GOT3 (cell line): ENCODE measurements at places on chromosomes 2 and 18.

- DNase-seq = no peak
Observed at GRCh38 chr2:38610851-38611801, 8.4 kb upstream of the HNRNPLL start.

DNA sequence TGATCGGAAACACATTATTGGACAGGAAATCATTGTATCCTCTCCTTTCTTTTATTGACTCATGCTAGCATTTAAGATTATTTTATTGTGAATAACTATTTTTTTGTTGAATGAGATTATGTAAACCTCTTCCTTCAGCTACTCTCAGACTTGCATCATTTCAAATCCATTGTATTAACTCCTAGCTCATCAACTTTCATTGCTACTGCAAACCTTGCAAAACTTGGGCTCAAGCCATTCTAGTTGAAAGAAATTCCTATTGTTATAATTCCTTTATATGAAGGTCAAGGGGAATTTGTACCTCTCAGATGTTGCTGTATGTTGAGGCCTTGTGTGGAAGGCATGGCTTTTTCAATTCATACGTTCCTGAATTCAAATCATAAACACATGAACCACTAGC, 1764.6 kb downstream of the SUCLG1 start:
- no peak for DNase-seq

DNA sequence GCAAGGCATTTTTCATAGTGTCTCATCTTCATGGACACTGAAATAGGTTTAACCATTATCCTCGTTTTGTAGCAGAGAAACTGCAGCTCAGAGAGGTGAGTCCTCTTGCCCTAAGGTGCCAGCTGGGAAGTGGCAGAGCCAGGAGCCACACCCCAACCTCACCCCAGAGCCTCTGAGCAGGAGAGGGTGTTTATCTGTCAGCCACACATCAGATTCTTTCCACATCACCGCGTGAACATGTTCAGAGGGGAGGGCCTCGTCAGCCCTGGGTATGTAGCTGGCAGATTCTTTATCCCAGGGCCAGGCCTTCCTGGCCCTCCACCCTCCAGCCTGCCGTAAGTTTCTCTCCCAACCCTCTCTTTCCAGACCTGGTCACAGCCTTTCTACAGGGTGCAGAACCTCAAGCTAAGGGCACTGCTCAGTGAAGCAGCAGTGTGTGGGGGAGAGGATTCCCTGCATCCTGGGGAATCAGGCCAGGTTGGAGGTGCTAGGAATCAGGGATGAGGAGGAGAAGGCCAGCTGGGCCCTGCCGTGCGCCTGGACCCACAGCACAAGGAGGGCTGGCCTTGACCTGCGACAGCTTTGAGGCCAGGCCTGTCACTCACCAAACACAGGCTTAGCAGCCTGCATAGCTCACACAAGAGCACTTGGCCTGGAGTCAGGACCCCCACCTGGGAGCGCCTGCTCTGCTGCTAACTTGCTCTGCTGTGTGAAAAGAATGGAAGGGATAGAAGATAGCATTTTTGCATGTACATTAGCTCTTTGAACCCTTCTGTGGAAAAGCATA, 111.3 kb upstream of the MCFD2 start:
- no peak for DNase-seq

DNA sequence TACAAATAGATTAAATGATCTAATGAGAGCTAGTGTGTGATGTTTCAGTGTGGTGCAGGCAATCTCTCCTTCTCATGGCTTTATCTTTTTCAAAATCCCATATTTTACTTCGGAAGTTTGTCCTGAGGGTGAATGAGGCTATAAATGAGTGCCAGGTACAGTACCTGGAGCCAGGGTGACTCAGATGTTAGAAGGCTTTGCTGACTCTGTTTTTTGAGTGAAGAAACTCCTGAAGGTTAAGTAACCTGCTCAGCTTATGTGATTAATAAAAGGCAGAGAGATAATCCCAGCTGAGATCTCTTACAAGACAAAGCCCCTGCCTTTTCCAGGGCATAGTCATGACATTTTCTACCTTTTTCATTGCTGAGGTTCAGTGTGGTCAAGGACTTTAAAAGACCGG, 52.6 kb downstream of the MGAT5 start:
- no peak for DNase-seq

DNA sequence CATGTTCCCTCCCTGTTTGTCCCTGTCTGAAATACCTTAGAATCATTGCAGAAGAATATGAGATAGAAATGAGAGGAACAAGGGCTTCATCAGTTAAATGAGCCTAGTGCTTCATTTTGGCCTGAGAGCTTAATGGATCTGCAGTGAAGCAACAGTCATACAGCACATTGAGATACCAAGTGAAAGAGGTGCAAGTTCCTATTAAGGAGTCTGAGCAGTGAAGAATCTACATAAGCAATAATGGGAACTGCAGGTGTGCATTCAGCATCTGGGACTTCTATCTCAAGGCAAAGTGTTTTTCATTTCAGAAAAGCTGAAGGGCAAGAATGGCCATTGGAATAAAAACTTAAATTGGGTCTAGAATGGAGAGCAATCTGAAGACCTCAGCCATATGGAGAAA, 323.2 kb upstream of the SLC39A10 start:
- DNase-seq = no peak

DNA sequence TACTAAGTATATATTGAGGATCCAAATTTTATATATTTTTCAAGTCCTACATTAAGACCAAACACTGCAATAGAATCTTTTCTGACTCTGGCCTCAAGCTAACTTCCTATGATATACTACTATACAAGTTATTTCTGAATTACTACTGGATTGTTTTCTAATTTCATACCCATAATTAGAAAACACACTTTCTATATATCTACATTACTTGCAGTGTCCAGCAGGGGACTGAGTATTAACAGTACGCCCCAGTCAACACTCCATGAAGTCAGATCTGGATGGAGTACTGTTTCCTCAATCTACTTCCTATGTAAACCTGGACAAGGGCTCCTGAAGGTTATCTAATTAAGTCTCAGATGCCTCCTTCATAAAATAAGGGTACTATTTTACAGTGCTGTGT, 26.5 kb downstream of the RMP24 start:
- DNase-seq = no peak

GRCh38 chr2:173819852-173820251, 145.3 kb downstream of the SP3 start:
- no peak for DNase-seq

DNA sequence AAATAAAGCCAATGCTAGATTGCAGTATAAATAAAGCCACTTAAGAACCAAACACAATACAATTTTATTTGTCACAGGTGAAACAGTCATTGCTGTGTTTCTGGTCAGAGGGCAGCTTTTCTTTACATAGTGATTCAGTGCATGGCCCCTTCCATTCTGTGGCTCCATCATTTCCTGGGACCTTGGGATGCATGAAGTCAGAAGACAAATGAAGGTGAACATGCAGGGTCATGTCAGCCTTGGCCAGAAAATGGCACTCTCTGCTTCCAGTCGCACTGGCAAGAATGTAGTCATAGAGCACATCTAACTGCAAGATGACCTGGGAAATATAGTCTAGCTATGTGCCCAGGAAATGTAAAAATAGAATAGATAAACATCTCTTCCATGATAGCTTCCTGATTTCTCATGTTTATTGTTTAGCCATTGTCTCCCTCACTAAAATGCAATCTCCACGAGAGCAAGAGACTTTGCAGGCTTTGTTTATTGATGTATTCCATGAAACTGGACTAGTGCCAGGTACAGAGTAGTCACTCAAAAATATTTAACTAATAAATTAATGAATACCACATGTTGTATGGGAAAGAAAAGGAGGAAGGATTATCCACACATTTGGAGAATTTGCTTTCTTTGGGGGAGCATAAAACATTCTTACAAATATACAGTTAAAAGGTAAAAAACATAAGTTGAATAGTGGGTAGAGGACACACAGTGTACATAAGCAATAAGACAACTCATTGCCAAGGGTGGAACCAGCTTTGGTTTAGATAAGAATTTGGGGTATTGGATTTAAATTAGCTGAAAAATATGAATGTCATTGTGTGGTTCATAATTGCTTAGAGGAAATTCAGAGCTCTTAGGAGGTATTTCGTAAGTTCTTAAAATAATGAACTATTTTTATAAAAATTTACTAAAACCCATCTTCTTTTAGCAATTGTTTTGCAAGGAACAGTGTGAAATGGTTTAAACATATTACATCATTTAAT, 343.8 kb downstream of the PID1 start:
- no peak for DNase-seq

DNA sequence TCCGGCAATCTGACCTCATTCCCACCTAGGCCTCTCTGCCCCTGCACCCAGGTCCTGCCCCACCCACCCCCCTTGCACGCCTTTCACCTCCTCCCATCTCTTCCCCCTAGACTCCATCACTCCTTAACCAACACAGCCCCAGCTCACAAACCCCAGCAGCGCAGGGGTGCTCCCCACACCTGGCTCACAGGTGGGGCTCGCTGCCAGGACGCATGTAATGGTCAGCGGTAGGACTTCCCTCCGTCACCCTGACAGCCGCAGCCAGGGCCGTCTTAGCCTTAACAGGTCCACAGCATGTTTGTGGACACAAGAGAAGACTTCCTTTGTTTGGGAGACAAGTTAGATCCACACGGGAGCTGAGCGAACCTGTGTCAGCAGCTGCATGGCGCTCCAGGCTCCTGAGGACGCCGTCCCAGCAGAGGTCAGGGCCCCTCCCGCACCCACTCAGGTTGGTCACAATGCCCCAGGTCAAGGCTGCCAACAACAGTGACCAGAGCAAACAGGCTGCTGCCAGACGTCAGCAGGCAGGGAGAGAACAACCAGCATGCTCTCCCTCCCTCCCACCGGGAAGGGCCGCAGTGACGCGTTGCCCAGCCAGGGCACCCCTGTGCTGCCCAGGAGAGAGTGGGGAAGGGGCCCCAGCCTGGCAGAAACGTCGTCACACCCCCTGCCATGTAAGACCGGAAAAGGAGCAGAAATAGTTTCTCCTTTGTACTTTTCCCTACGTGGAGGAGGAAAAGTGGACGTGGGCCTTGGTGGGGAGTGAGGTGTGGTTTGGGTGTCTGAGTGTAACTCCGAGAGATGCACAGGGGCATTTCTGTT, 68.0 kb downstream of the PXDN start:
- DNase-seq = no peak

DNA sequence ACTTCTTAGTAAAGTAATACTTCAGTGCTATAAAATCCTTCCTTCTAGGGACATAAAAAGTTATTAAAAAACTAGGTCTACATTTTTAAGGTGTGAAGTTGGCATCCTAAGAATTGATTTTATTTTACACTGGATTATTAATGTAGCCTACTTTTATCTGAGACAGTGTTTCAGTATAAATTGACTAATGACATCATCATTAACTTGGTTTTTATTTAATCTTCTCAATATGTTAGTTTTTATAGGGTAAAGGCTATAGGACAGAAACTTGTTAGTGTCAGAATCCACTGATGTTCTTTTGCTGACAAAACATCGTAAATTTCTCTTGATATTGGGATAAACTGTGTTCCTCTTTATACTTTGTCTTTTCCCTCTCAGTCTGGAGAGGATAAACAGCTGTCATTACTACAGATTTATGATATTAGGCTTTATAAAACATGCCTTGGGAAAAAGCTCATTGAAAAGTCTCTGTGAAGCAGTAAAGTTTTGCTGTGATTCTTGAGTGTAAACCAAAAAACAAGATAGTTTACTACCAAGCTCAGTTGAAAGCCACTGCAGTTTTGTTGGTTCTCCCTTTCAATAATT, 569.9 kb downstream of the EPHA4 start:
- no peak for DNase-seq

- DNase-seq = peak; percentile 71
Observed at GRCh38 chr2:10036095-10036884, 7.1 kb upstream of the KLF11 start.

GRCh38 chr18:24055009-24055804, 40.7 kb downstream of the TTC39C start:
- no peak for DNase-seq

- no peak for DNase-seq
Observed at GRCh38 chr2:11532416-11533055, 1.3 kb upstream of the GREB1 start.

DNA sequence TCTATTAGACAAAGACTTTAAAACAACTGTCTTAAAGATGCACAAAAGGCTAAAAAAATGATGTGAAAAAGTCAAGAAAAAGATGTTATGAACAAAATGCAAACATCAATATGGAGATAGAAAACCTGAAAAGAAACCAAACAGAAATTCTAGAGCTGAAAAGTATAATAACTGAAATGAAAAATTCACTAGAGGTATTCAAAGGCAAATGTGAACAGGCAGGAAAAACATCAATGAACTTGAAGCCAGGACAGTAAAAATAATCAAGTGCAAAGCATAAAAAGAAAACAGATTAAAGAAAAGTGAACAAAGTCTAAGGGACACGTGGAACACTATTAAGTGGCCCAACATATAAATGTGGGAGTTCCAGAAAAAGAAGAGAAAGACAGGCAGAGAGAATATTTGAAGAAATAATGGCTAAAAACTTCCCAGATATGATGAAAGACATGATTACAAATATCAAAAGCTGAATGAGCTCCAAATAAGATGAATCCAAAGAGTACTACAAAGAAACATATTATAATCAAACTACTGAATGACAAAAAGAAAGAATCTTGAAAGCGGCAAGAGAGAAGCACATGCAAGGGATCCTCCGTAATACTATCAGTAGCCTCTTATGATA, 57.5 kb downstream of the KANSL1L start:
- no peak for DNase-seq

DNA sequence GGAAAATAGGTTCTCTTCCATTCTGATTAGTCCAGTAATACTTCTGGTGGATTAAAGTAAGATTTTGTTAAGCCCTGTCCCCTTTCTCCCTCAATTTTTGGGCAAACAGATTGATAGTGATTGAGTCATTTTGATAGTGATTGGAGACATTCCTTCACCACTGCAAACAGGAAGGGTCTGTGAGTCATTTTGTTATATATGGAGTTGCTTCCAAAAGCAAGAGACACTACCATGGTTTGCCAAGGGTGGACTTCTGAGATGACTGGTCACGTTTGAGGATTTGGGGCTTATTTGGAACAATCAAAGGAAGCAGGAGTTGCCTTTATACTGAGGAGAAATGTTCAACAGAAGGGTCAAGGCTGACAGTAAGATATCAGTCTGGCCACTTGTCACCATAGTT, 249.9 kb downstream of the PARD3B start:
- DNase-seq = no peak

- no peak for DNase-seq
Observed at GRCh38 chr2:10353931-10354330, 51.2 kb downstream of the HPCAL1 start.

DNA sequence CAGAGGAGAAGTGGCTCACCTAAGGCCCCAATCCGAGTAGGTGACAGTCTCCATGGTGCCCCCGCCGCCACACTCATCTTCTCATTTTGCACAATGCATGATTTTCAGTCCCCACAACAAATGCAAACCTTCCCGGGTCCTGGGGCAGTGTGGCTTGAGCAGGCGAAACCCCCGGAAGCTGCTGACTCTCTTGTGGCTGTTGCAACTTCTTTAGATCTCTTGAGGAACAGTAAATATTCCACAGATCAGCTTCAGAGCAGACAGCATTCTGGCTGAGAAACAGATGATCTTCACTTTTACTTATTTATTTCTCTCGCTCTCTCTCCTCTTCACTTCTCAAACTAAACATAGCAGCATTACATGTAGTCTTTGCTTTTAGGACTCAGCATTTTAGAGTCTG, 51.9 kb downstream of the ASAP2 start:
- no peak for DNase-seq
